ENCODE measurements at places on chromosomes 2 and 18.

GRCh38 chr2:3692375-3692774 is 11.0 kb upstream of the DCDC2C start:
- DNase-seq: peak; percentile 23

DNA sequence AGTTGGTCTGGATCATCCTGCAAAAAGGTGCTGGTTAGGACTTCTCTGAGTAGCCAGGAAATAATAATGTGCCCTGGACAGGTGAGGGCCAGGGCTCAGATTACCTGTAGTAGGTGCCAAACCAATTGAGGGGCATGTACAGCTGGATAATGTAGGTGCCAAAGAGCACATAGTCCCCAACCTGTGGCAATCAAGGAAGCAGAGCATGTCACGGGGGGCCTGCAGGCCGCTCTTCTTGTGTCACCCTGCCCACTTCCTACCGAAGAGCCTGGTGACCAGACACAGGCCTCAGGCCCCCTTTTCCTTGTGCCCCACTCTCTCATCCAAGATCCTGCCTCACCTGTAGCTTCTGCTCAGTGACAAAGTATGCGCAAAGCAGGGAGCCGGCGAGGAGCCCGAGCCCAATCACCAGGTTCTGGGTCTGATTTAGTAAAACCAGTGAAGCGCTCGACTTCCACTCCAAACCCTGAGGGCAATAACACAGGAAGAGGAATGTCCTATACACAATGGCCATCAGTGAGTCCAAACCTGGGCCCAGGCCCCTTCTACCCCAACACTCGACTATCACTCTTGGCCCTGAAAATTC is 5.2 kb downstream of the ABCB6 start:
- DNase-seq: no peak

GRCh38 chr2:232880764-232881351 is 10.8 kb downstream of the SNORC start:
- no peak for DNase-seq

DNA sequence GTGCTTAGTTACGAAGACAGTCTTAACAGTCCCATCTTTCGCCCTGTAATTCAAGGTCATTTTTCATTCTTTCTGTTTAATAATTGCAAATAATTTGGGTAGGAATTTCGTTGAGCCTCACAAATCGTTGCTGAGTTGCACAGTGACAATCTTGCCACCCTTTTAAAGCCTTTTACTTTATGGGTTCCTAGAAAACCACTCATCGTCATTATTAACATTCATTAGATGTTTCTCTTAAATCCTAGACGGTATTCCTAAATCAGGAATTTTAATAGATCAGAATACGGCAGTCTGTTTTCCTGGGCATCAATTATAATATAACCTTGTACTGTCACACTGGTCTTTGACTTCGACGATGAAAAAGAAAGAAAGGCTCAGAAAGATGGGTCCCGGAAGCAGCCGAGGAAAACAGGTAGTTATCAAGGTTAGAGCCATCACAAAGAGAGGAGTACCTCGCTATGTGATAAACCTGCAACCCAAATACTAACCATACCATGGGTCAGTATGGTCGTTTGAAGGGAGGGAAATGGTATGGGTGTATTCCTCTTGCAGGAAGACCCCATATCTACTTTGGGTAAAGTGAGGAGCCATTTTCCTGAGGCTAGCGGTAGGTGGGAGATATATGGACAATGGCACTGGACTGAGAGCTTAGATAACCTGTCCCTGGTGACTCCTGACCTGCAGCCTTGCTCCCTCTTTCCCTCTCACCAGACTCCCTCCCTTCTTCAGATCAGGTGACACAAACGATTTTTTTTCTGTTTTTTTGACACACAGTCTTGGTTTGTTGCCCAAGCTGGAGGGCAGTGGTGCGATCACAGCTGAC is 981 bp upstream of the SF3B1 start:
- DNase-seq: peak; percentile 36

All from HepG2 (cell line).